ENCODE measurements at places on chromosomes 5 and 9. TPM values are rescaled to one million over a fixed set of nuclear protein-coding genes. Genes with fewer than 3 reads are reported as not detected.
A peak's percentile ranks its signal among the peaks of the same experiment; 100 is the strongest.

- DNase-seq = no peak
Measured at GRCh38 chr9:114025196-114025753, 52.8 kb downstream of the AMBP start.

DNA sequence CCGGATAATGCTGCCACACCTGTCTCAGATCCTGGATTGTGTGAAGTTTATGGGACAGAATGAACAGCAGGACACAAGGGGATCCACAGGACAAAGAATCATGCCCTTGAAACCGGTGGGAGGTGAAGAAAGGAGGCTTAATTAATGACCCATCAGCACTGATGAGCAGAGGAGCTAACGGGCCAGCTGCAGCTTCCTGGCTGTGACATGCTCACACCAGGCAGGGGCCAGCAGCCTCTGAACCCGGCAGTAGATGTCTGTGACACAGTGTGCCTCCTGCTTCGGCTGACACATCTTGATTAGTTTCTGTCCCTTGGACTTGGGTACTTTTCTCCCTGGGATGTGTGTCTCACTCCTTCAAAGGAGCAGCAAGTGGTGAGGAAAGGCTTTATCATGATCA is 328.8 kb upstream of the BRINP1 start:
- no peak for DNase-seq

GRCh38 chr9:94630833-94631232 is 8.5 kb downstream of the FBP1 start:
- peak; percentile 70 for DNase-seq

DNA sequence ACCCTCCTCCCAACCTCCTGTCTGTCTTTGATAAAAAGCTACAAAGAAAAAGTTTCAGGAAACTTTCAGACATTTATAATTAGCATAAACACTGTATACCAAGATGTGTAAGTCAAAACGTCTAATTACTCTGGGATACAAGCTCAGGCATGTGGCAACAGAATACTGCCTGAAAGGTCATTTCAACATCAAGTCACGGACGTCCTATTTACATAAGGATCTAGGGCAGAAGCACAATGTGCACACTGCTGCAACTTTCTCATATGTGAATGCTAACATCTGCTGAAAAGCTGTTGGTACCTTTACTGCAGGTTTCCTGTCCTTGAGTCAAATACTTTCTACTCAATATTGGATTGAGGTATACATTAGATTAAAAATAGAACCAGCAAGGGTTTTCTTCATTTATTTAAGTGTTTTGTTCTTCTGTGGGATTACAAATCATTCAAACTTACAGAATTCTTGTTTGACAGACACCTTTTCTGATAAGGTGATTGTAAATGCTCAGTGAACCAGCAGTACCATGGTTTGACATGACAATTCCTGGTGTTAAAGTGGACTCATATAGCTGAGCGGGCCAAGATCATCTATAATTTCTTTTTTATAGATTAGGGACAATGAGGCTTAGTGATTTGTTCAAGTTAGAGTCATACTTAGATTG is 36.8 kb downstream of the ELL2 start:
- no peak for DNase-seq

DNA sequence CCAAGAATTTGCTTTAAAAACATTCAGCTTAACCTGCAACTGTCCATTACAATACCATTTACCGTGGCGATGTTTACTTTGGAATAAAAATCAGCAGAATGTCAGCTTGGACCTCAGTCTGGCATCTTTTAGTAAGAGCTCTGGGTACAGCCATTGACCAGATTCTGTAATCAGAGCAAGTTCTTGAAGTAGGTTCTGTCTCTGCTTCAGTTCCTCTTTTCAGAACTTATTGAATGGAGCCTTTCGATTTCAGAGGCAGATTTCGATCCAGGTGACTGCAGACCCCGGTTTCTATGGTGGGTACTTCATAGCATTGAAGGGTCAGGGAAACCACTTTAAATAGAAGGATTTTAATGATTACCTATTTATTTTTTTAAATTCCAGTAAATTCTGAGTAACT is 53.4 kb upstream of the SV2C start:
- DNase-seq = no peak

- DNase-seq = peak; percentile 43
Measured at GRCh38 chr9:77305622-77306400, 128.5 kb downstream of the VPS13A start.

- no peak for DNase-seq
Measured at GRCh38 chr9:126806336-126806735, 1.5 kb downstream of the ZBTB43 start.

DNA sequence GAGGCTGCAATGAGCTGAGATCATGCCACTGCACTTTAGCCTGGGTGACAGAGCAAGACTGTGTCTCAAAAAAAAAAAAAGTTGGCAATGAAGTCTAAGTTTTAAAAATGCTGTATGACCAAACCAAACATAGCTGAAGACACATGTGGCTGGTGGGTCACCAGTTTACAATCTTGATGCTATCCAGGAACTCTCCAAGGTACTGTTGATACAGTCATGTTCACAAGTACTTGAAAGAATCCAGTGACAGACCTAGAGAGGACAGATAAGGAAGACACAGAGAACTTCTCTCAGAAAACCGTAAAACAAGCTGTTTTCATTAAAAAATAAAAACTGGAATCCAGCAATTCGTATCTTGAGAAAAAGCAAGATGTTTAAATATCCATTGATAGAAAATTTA is 95.7 kb downstream of the ACTBL2 start:
- DNase-seq = peak; percentile 41

DNA sequence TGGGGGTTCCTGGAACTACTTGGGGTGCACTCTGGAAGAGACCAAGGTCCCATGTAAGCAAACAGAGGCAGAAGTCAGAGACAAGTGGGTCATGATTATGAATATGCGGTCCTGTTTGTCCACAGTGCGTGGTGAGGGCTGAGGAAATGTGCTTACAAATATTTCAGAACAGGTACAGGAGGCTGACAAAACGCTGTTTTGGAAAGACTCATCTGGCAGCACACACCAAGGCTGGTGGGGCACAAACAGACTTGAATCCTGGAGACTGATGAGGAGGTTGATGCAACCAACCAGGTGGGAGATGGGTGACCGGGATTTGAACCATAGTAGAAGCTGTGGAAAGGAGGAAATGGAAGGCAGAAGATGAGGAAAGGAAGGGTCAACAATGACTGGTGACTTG is 83.8 kb downstream of the ADRB2 start:
- no peak for DNase-seq

- DNase-seq = no peak
Measured at GRCh38 chr5:91706785-91707520, 323.8 kb upstream of the ARRDC3 start.

- DNase-seq = peak; percentile 3
Measured at GRCh38 chr5:61100437-61100836, 61.8 kb downstream of the SMIM15 start.

GRCh38 chr9:134051319-134051718 is 16.5 kb downstream of the BRD3 start:
- no peak for DNase-seq

GRCh38 chr9:7216004-7216841 is 458.4 kb downstream of the KDM4C start:
- DNase-seq = no peak

DNA sequence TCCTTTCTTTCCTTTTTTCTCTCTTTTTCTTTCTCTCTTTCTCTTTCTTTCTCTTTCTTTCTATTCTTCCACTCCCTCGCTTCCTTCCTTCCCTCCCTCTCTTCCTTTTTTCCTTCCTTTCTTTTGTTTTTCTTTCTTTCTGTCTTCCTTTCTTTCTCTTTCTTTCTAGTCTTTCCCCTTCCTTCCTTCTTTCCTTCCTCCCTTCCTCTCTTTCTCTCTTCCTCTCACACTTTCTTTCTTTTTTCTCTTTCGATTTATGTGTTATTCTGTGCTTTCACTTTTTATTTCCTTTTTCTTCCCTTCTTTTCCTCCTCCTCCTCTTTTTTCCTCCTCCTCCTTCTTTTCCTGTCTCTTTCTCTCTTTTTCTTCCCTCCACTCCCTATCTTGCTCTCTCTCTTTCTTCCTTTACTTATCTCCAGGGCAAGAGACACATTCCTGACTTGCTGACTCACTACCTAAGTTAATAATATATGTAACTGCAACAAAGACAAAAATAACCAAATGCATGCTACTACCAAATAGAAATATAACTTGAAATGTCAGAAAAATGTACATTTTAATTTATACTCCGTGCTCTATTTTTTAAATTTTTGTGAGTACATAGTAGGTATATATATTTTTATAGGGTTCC is 445.5 kb downstream of the GABRG2 start:
- DNase-seq = no peak

DBH gene
- 0.72 TPM for total RNA-seq

XRCC4 gene
- 8.7 TPM for total RNA-seq

PRRX2 gene
- 10.4 TPM for total RNA-seq

COL15A1 gene
- 348 TPM for total RNA-seq

Data from umbilical cord (tissue), 2 donors.